ENCODE measurements at places on chromosomes 6 and 20. TPM values are rescaled to one million over a fixed set of nuclear protein-coding genes. Genes with fewer than 3 reads are reported as not detected.

PGC gene
- total RNA-seq = 0.14 TPM

FAM83C gene
- 0.09 TPM for total RNA-seq

TGM3 gene
- 0.12 TPM for total RNA-seq

ULBP1 gene
- total RNA-seq = 0.76 TPM
